ENCODE measurements at places on chromosomes 16 and 17. TPM values are rescaled to one million over a fixed set of nuclear protein-coding genes. Genes with fewer than 3 reads are reported as not detected.
A peak's percentile ranks its signal among the peaks of the same experiment; 100 is the strongest.

The ICAM2 gene
- 4.4 TPM for total RNA-seq

The PRDM7 gene
- not detected for total RNA-seq

The SMTNL2 gene
- not detected for total RNA-seq

The TMC5 gene
- not detected for total RNA-seq

The TSPAN10 gene
- total RNA-seq = 1.7 TPM

The MMP2 gene
- not detected for total RNA-seq

DNA sequence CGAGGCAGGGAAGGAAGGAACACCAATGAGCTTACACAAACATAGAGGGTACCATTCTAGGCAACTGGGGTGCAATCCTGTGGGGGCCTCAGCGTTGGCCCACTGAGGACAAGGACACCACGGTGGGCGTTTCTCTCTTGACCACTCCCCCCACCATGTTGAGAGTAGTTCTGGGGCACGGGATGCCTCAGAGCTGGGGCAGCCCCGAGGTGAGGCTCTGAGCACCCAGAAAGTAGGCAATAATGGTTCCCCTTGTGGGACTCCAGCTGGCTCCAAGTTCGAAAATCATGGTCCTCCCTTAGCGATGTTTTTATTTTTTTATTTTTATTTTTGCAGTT is 5.1 kb downstream of the PRSS21 start:
- no peaks in the 10 kb centered on the region for H3K27me3 ChIP-seq
- H3K4me3 ChIP-seq = no peak overlapping the region
- no peaks in the 10 kb centered on the region for H3K36me3 ChIP-seq
- H3K27ac ChIP-seq = no peak overlapping the region

DNA sequence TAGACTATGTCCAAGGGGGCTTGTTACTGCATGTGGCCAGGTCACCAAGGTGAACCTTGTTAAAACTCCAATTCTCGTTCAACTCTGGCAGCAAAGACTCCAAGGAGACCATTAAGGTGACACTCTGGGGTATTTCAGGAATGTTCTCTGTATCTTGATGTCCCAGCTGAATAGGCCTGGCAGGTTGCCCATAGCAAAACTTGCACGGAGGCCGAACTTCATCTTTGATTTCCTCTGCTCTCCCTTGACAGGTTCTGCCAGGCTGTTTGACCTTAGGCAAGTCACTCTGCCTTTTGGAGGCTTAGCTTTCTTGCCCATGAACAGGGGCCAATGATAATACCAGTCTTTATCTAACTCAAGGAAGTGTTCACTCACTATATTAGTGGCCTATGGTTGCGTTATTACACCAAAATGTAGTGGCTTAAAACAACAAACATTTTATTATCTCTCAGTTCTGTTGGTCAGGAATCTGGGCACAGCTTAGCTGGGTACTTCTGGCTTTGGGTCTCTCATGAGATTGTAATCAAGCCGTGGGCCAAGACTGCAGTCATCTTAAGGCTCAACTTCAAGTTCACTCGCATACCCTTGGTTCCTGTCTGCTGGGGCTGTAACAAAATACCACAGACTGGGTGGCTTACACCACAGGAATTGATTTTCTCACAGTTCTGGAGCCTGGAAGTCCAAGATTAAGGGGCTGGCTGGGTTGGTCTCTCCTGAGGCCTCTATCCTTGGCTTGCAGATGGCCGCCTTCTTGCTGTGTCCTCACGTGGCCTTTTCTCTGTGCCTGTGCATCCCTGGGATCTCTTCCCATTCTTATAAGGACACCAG is 168.5 kb downstream of the UTP18 start:
- no peak overlapping the region for H3K4me3 ChIP-seq
- no peaks in the 10 kb centered on the region for H3K4me1 ChIP-seq
- no peak overlapping the region for H3K27ac ChIP-seq
- DNase-seq = no peak
- no peaks in the 10 kb centered on the region for H3K36me3 ChIP-seq
- no peaks in the 10 kb centered on the region for H3K27me3 ChIP-seq

- H3K4me3 ChIP-seq = no peak overlapping the region
- DNase-seq = no peak
- H3K27me3 ChIP-seq = no peaks in the 10 kb centered on the region
- no peaks in the 10 kb centered on the region for H3K4me1 ChIP-seq
These were observed 56.2 kb upstream of the ELAC2 start for GRCh38 chr17:13074026-13074425.

DNA sequence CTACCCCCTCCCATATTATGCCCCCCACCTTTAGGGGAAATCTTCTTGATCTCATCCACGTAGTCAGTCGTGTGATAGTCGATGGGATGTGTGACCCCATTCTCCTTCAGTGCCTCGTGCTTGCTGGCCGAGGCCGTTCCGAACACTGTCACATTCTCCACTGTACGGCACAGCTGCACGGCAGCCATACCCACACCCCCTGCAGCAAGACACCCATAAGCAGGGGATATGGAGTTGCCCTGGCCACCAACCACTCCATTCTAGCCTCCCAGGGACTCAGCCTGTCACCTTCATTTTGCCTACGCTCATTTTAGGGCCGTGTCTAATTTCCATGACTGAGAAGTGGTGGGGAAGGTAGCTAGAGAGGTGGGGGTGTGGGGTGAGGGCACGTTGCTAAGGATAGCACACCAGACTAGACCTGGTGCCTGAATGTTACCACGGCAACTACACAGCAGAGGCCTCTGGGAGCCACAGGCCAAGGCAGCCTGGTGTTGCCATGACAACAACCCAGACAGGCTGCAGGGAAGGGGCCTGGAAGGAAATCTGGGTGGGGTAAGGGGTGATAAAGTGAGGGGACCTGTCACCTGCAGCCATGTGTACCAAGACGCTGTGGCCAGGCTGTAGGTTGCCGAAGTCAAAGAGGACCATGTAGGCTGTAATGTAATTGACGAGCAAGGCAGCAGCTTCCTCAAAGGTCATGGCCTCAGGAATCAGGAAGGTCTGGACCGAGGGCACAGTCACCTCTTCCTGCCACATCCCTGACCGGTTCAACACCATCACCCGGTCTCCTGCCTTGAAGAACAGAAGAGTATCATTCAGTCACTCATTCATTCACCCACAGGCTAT is 4.0 kb downstream of the VAT1 start:
- DNase-seq = peak; percentile 72
- no peak overlapping the region for H3K4me3 ChIP-seq
- no peak overlapping the region for H3K27ac ChIP-seq
- H3K36me3 ChIP-seq = no peaks in the 10 kb centered on the region

GRCh38 chr16:86286991-86287663 is 223.2 kb upstream of the FOXF1 start:
- no peak overlapping the region for H3K4me3 ChIP-seq
- no peaks in the 10 kb centered on the region for H3K36me3 ChIP-seq
- no peaks in the 10 kb centered on the region for H3K4me1 ChIP-seq

DNA sequence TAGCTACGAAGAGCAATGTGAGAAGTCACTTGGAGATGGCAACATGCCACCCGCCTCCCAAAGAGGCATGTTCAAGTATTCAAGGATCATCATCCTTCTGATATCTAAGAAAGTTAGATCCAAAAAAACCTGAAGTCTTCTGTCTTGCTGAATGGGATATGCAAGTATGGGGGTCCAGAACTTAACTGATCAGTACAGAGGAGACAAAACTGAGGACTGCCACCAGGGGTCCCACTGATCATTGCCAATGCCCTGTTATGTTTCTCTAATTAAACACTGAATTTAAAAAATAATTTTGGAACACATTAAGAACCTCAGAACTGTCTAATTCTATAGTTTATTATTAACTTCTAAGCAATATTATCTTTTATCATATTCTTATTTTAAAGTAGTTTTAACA is 99.7 kb downstream of the CDH8 start:
- no peaks in the 10 kb centered on the region for H3K36me3 ChIP-seq
- no peak overlapping the region for H3K27ac ChIP-seq
- peak; percentile 45 for DNase-seq

DNA sequence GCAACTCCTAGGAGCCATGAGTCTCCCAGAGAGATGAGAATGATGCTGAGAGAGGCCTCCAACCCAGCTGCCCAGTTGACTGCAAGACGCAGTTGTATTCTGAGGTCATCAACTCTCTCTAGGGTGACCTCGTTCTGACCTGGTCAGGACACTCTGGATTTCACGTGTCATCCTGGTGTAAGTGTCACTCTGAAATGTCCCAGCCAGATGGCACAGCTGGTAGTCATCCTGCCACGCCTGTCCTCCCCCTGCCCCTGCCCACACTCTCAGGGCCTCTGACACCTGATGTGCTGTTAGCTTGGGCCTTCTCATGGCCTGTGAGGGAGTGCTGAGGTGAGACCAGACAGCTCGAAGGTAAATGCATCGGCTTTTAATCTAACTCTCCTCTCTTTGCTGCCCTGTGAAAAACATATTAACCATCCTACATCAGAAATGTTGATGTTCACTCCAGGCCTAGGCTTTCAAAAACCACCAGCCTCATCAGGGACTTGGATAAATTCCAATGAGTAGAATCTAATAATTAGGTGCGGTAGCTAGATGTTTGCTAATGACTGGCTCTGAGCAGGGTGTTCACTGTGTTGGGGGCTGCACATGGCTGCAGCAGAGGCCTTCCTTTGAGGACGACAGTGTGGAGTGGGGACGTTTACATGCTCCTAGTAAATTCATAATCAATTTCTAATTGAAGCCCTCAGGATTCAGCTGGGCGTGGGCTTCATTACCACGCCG is 13.8 kb downstream of the MLYCD start:
- peaks cover 14% of the 10 kb centered on the region for H3K36me3 ChIP-seq
- no peak overlapping the region for H3K27ac ChIP-seq
- H3K4me1 ChIP-seq = no peaks in the 10 kb centered on the region
- H3K27me3 ChIP-seq = no peaks in the 10 kb centered on the region

- no peak overlapping the region for H3K4me3 ChIP-seq
- no peak overlapping the region for H3K27ac ChIP-seq
- no peaks in the 10 kb centered on the region for H3K4me1 ChIP-seq
- no peaks in the 10 kb centered on the region for H3K27me3 ChIP-seq
- H3K36me3 ChIP-seq = peaks cover 5% of the 10 kb centered on the region
These were observed 332.7 kb downstream of the ZFHX3 start for GRCh38 chr16:72715267-72715666.

DNA sequence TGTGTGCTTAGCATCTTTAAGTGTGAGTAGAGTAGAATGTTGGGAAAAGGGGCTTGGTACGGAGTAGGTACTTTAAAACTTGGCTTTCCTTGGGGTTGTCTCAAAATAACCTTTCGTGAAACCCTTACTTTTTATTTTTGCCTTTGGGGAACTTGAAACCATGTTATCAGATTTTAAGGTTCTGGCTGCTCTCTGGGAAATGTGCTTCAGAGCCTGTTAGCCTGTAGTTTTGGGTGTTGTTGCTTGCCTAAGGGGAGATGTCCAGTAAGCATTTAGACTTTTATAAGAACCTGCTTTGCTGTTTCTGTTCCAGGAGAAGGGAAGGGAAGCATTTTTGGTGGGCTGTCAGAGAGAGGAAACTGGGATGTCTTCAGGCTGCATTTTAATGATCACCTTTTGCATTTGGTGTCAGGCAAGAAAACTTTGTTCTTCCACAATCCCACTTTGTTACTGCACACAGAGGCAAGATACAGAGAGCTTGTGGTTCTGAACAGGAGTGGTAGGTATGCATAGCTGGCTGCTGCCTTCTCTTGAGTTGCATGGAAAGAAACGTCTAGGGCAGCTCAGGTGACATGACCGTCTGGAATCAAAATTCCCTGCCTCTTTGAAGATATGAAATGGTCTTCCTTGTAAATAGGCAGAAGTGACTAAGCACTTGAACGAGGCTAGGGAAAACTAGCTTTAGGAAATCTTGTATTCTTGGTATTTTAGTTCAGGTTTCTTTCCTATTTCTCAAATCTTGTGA is 1.7 kb downstream of the RABEP1 start:
- peaks cover 14% of the 10 kb centered on the region for H3K36me3 ChIP-seq
- peak overlapping the region; percentile 99 for H3K4me3 ChIP-seq
- no peak for DNase-seq
- peak overlapping the region; percentile 43 for H3K27ac ChIP-seq
- H3K27me3 ChIP-seq = no peaks in the 10 kb centered on the region
- H3K4me1 ChIP-seq = peaks cover 38% of the 10 kb centered on the region

DNA sequence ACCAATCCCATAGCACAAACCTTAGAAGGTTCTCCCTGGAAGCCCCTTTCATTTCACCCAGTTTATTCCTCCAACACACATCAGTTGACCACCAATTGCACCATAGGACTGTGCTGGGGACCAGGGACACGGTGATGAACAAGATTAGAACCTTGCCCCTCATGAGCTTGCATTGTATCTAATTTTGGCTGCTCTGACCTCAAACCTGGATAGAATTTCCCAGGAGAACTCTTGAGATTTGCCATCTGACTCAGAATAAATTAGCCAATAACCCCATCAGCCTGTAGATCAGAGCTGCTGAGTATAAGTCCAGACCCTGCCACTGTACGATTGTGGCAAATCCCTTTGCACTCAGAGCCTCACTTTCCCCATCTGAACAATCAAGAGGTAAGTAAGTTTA is 52.1 kb downstream of the CDH11 start:
- no peak overlapping the region for H3K4me3 ChIP-seq
- no peaks in the 10 kb centered on the region for H3K4me1 ChIP-seq
- H3K27me3 ChIP-seq = no peaks in the 10 kb centered on the region
- H3K36me3 ChIP-seq = no peaks in the 10 kb centered on the region

DNA sequence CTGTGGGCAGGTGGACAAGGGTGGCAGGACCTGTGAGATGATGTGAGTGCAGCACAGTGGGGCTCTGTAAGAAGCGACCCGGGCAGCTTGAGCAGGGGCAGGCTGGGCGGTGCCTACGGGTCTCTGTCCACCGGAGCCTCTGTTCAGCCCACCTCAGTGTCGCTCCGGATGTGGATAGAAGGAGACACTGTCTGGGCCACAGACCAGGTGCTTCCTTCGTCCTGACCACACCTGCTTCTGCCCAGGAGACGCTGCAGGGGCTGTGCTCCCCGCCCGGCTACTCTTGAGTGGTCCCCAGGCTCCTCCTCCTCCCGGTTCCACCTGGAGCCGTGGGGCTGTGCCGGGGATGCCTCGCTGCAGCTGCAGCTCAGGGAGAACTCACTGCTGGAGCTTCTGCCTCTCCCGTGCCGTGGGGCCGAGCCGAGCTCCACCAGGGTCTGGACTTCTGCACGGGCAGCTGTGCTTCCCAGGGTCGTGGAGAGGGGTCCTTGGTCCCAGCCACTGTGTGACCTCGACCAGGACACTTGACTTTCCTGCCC is 21.5 kb downstream of the METRNL start:
- H3K36me3 ChIP-seq = no peaks in the 10 kb centered on the region
- peak; percentile 56 for DNase-seq
- no peak overlapping the region for H3K27ac ChIP-seq
- H3K27me3 ChIP-seq = no peaks in the 10 kb centered on the region

DNA sequence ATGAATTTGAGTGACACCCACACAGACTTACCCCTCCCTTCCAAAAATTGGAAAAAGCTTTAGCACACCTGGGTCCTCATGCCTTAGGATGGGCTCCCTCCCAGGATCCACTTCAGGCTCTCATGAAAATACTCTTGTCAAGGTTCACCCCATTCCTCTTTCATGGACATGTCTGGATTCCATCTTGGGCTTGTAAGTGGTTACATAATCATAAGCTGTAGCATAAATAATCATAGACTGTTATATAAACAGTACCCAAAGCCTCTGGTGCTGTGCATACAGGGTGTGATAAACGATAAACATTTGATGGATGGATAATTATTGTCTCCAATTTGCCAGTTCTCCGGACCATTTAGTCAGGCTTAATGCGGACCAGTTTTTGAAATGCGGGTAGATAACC is 53.7 kb upstream of the TEKT3 start:
- no peak overlapping the region for H3K4me3 ChIP-seq
- no peaks in the 10 kb centered on the region for H3K4me1 ChIP-seq
- no peaks in the 10 kb centered on the region for H3K36me3 ChIP-seq
- H3K27ac ChIP-seq = no peak overlapping the region
- H3K27me3 ChIP-seq = no peaks in the 10 kb centered on the region
- no peak for DNase-seq

GRCh38 chr17:49723423-49723822 is 15.7 kb upstream of the SLC35B1 start:
- no peaks in the 10 kb centered on the region for H3K27me3 ChIP-seq
- H3K4me1 ChIP-seq = no peaks in the 10 kb centered on the region
- no peaks in the 10 kb centered on the region for H3K36me3 ChIP-seq
- H3K27ac ChIP-seq = no peak overlapping the region

Data from Karpas-422 (cell line).